ENCODE measurements at places on chromosomes 4 and X.
A peak's percentile ranks its signal among the peaks of the same experiment; 100 is the strongest.

- no peak for DNase-seq
Observed at GRCh38 chrX:146264763-146265375, 447.2 kb downstream of the SLITRK2 start.

GRCh38 chr4:89438102-89438831, 130.7 kb upstream of the GPRIN3 start:
- DNase-seq = peak; percentile 87

GRCh38 chrX:70062961-70063550, 799 bp downstream of the OTUD6A start:
- no peak for DNase-seq

DNA sequence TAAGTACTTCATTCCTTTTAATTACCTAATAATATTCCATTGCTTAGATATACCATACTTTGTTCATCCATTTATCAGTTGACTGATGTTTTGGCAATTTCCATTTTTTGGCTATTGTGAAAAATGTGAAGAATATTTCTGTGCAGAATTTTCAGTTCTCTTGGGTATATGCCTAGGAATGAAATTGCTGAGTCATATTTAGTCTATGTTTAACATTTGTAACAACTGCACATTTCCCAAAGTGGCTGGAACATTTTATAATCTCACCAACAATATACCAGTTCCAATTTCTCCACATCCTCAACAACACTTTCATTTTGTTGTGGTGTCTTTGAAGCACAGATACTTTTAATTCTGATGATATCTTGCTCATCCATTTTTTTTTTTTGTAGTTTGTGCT, 215.5 kb downstream of the PDGFC start:
- DNase-seq = no peak

DNA sequence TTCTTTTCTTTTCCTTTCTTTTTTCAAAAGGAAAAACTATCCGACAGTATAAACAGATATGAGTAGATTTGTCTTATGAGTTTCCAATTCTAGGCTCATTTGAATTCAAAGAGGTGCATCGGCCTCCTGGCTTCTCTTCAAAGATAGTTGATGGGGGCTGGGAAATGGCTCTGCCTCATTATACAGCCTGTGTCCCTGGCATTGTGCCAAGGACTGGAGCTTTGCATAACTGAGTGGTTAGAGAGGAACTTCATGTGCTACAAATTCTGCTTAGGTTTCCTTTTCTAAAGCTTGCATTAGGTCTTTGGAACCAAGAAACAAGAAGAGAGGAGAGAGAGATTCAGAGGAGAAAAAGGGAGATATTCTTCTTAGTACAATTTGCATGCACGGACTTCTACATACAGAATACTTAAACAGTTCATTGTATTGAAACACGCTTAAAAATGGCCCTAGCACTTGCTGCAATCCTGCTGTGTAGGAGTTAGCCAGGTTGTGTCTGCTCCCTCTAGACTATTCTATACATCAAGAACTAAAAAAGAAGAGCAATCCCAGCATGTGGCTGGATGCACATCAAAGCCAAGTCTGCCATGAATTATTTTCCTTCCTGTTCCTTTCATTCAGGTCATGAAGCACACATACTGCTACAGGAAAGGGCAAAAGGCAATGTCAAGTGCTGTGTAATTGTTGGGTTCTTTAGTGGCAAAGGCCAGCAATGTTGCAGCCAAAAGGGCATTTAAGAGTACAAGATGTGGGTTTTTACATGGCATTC, 70.9 kb downstream of the INTS12 start:
- peak; percentile 63 for DNase-seq

DNA sequence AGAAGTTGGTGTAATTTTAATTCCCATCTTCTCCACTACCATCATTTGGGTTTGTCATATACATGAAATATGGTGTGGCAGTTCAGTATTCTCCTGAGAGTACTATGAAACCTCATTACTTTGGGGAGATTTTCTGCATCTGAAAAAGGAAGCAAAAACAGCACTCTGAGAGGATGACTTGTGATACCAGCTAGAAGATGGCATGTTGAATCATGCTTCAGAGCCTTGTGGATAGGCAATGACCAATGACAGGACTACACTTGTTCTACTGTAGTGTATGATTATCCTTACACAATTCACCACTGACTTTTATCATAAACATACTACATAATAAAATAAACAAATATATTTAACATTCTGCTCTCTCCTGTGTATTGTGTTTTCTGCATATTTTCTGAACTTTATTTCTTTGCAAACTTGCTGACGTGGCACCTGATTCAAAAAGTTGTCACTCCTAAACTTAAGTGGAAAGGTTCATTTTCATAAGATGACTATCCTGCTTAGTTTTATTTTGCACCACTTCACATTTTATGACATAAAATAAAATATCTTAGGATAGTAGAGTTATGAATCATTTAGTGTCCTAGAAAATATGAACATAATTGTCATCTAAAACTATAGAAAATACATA, 991.3 kb downstream of the FSTL5 start:
- DNase-seq = no peak

DNA sequence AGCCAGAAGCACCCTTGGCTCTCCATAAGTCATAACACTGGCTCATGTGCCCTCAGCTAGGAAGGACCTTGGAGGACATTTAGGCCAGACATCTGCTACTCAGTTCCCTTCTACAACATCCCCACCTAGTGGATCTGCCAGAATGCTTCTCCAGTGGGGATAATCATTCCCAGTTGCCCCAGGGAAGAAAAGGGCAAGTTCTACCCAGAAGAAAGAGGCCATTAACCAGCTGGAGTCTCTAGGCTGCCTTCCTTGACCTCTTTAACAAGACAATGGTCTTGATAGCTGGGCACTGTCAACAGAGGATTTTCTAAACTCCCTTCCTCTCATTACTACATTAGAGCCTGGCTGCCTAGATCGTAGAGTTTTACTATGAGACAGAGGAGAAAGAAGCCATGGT, 42.0 kb downstream of the LGI2 start:
- DNase-seq = peak; percentile 85

GRCh38 chrX:100973411-100973810, 3.9 kb downstream of the ARL13A start:
- no peak for DNase-seq

GRCh38 chrX:57821703-57822387, 88.4 kb downstream of the ZXDA start:
- peak; percentile 76 for DNase-seq

DNA sequence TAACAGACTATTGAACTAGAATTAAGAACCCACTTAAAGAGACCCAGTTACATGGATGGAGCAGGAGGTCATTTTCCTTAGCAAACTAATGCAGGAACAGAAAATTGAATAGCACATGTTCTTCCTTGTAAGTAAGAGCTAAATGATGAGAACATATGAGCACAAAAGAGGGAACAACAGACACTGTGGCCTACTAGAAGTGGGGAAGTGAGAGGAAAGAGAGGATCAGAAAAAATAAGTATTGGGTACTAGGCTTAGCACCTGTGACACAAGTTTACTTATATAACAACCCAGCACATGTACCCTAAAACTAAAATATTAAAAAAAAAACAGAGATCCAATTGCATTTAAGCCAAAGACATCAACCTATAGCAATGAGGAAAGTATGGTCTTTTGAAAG, 26.2 kb downstream of the ARAP2 start:
- DNase-seq = no peak

DNA sequence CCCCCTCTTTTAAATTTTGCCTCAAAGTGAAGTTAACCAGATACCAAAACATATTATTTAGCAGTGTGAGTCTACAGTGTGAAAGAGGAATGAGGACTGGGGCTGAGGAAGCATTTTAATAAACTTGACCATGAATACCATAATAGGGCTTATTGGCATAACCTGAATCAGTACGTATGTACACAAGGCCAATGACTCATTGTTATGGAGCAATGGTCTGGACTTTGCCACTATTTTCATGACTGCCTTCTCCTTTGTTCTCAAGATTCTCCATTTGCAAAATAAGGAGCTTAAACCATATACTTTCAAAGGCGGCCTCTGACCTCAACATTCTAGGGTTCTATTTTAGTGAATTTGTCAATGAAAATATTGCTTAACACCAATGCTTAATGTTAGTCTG, 102.8 kb upstream of the OR13H1 start:
- DNase-seq = no peak

- DNase-seq = no peak
Observed at GRCh38 chr4:38131371-38132091, 171.3 kb downstream of the PTTG2 start.

DNA sequence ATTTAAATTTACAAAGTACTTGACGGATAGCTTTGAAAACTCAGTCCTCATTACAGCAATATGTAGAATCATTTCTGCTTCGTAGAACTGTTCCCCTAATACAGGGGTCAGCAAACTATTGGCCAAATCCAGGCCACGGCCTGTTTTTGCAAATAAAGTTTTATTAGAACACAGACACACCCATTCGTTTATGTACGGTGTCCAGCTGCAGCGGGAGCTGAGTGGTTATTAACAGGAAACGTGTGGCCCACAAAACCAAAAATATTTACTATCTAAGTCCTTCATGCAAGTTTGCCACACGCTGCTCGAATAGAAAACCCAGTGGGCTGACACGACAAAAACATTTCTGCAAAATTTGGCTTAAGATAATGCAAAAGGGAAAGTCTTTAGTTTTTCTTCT, 146.5 kb downstream of the AFAP1 start:
- DNase-seq = no peak

GRCh38 chr4:171676555-171677215, 136.5 kb upstream of the GALNTL6 start:
- DNase-seq = no peak
